Stimulated activated CD4-positive, alpha-beta T cell treated with anti-CD3 and anti-CD28 coated beads, Interleukin-2, amount 100 ng/mL, for 24 hours (primary cell): ENCODE measurements at places on chromosomes 16 and 17.
A peak's percentile ranks its signal among the peaks of the same experiment; 100 is the strongest.

DNA sequence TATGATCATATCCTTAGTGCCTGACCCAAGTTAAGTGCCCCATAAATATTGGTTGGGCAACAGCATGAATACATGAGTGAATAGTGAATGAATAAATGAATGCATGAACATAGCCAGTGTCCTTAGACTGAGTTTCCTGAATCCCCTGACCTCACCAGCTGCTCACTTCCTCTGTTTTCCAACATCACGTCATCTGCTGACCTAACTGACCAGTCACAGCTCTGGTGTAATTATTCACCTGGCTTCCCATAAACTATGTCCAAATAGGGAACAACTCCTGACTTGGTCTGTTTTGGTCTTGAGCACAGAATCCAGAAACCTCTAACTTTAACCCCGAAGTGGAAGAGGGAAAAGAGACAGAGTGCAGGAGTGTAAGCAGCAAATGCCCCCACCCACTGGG lies 83.4 kb downstream of the ASIC2 start:
- DNase-seq: no peak

DNA sequence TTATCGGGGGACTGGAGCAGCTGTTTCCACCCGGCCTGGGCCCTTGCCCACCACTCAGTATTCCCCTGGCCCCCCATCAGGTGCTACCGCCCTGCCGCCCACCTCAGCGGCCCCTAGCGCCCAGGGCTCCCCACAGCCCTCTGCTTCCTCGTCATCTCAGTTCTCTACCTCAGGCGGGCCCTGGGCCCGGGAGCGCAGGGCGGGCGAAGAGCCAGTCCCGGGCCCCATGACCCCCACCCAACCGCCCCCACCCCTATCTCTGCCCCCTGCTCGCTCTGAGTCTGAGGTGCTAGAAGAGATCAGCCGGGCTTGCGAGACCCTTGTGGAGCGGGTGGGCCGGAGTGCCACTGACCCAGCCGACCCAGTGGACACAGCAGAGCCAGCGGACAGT lies 6.1 kb upstream of the TMEM88 start:
- no peak for DNase-seq

GRCh38 chr17:82893779-82894178 lies 54.0 kb upstream of the ZNF750 start:
- DNase-seq: no peak

GRCh38 chr16:8489580-8489979 lies 100.7 kb downstream of the TMEM114 start:
- DNase-seq: no peak

GRCh38 chr16:57144027-57144426 lies 41.8 kb downstream of the PSME3IP1 start:
- DNase-seq: no peak

DNA sequence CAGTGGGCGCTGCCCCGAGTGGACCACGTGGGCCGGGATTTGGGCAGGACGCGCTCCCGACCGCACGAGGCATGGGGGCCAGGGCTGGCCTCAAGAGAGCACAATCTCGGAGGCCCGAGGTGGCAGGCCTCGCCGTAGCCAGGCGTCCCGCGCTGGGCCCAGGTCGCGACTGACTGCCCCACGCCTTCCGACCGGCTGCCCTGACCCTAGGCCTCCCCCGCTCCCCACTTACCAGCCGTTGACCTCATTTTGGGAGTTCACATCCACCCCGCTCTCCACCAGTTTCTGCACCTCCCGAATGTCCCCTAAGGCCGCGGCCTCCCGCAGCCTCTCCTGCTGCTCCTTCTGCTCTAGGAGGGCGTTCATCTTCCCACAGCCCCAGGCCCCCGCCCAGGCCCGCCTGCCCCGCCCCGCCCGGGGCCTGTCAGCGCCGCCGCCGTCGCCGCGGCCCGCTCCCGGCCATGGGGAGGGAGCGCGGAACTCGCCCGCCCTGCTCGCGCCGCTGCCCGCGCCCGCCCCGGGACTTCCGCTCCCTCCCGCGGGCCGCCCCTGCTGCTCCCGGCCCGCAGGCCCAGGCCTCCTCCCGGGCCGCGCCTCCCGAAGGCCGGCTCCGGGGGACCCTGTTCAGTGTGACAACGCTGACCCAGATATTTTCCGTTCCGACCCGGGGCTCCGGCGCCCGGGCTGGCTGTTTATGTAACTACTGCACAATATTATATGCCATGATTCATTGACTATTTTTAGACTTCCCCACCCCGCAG lies at the start of gene ANKRD40:
ANKRD40 (minus strand) TSS at position 626 of the 761 bp plus-strand sequence; CDS start at position 366, 260 bp downstream.
- peak; percentile 91 for DNase-seq

- no peak for DNase-seq
Measured at GRCh38 chr17:6679241-6679640, 27.7 kb downstream of the C17orf100 start.

GRCh38 chr16:89171216-89172170 lies at the start of gene CDH15:
Gene CDH15, plus strand, starts transcription at chr16:89171748. Its CDS starts 84 bp downstream, at chr16:89171832.
- peak; percentile 95 for DNase-seq

DNA sequence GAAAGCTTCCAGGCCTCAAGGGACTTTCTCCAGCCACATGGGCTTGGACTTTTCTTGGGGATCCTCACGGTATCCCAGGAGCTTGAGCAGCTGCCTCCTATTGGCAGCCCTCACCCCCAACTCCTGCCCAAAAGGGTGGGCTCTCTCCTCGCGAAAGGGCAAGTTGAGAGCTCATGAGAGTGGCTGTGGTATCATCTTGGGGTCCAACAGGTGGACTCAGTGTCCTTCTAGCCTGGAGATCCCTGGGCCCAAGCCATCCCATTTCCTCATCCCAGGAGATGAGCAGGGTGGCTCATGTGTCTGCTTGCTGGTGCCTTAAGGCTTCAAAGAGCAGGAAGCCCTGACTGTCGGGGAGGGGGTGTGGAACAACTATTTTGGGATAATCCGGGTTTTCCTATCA lies 17.7 kb downstream of the TBX4 start:
- no peak for DNase-seq

DNA sequence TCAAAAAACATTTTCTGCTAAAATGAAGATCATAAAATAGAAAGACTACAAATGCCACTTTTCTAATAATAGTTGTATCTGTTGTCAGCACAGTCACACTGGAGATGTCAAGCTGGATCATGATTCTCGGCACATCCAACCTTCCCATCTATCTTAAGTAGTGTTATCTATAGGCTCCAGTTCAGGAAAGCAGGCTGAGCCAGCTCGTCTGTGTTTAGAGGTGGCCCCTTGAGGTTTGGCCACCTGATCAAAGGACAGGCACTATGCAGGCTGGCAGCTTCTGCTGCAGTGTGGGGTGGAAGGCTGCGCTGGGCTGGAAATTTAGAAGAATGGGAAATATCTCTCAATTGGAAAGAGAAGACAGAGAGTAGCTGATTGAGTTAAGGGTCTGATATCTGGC lies 32.4 kb downstream of the SMYD4 start:
- DNase-seq: no peak

GRCh38 chr16:30992931-30993816 lies 8.2 kb downstream of the HSD3B7 start:
- no peak for DNase-seq

DNA sequence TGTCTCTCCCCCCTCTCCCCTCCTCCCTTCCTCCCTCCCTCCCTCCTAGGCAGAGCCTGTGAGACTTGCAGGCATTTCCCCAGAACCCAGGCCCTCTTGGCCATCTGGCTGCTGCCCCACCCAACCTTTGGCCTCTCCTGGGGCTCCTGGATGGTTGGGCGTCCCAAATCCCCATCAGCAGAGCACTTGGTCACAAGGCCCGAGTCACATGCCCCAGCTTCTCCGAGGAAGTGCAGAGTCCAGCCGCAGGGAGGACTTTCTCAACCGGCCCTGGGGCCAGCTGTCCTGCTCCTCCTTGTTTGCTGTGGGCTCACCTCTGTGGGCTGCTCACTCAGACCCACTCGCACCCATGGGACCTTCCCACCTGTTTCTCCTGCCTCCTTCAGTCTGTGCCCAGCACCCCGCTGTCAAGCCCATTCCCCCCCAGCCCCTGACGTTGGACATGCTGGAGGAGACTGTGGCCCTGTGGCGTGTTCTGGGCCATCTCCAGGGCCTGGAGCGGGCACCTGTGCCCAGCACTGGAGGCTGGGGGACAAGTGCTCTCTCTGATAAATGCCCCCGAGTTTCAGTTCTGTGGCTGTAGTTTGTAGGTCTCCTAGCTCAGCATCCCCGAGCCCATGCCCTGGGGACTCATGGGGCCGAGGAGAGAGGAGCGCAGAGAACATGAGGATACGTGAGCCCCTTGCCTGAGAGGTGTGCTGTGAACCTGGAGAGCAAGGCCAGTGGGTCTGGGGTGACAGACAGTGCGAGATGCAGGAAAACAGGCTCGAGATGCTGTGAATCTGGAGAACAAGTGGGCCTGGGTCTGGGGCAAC lies 42.3 kb upstream of the ZNF750 start:
- no peak for DNase-seq

GRCh38 chr16:68362947-68363657 lies 52.3 kb downstream of the PRMT7 start:
- DNase-seq: no peak

DNA sequence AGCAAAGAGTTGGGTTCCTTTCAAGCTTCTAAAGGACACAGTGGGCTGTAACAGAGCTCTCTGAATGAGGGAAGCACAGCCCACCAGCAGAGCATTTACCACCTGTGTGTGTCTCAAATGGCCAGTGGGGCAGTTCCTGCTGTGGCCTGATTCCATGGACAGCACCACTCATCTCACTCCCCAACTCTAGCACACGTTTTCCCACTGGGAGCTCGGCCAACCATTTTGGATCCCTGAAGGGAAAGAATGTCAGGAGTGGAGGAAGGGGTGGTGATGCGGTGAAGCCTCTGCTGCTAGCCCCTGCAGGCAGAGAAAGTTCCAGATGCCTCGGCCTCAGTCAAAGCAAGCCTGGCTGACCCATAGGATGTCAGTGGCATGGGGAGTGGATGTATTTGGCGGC lies 86.6 kb downstream of the PLXDC1 start:
- DNase-seq: no peak
